ENCODE measurements at places on chromosomes 13 and 19.

DNA sequence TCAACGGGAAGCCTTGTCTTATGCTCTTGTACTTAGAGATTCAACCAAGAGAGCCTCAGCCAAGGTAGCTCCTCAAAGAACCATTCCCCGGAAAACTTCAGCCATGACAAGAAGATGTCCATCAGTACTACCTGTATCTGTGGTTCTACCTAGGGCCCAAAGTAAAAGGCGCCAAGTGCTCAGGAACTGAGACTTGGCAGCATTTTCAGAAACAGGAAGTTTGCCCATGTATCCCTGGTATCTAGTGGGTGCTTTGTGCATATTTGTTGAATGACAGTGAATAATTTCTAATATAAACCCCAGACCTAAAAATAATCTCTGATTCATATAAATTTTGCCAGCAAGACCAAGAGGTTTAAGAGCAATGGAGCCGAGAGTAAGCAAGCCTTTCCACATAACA, 7.2 kb downstream of the FAM216B start:
- no peak for DNase-seq

GRCh38 chr13:51396352-51396751, 56.5 kb downstream of the INTS6 start:
- no peak for DNase-seq

DNA sequence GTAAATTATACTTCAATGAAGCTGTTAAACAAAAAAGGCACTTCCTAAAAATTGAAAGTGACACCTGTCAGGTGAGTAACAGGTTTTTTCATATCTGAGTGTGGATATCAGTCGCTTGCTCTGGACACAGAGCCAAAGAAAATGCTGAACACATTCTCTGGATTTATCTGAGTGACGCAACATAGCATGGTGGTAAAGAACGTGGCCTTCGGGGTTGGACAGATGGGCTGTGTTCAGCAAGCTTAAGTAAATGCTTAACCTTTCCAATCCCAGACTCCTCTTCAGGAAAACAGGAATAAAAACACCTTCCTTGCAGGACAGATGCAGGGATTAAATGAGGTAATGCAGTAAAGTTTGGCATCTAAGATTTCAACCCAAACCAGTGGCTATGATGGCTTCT, 132.0 kb downstream of the FOXO1 start:
- no peak for DNase-seq

- peak; percentile 46 for DNase-seq
These were observed 590 bp upstream of the LGI4 start for GRCh38 chr19:35135389-35135909.

GRCh38 chr13:112204346-112205327, 137.7 kb downstream of the SOX1 start:
- no peak for DNase-seq

GRCh38 chr13:98738213-98738612, 14.3 kb downstream of the SLC15A1 start:
- DNase-seq, result no peak

- DNase-seq, result peak; percentile 81
These were observed 112.7 kb downstream of the OLFM4 start for GRCh38 chr13:53141336-53141735.

DNA sequence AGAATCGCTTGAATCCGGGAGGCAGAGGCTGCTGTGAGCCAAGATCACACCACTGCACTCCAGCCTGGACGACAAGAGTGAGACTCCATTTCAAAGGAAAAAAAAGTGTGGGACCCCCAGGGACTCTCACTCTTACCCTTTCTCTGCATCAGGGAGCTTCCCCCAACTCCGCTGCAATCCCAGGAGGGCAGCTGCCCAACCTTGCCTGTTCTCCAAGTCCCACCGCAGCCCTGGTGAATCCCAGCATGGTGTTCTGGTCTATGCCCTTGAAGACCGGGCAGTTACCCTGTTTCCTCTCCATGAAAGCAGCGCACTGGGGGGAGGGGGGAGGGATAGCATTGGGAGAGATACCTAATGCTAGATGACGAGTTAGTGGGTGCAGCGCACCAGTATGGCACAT, 35.7 kb upstream of the DPRX start:
- DNase-seq, result no peak

- no peak for DNase-seq
These were observed 179.4 kb upstream of the TMTC4 start for GRCh38 chr13:100854006-100854405.

DNA sequence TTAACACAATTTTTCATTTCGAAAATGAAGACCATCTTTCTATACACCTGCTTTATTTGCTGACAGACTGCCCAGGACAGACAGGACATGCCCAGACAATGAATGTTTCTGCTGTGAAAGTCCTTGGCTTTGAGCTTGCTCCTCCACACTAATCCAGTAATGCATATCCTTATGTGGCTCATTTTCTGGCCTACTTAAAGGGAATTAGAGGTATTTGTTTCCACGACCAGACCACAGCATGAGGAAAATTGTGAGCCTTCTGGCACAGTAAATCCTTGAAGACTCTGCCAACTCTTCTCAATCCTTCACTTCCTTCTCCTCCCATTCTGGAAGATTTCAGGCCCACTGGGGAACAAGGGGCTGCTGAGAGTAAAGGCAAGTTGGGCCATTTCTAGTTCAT, 25.7 kb downstream of the CCDC70 start:
- no peak for DNase-seq

DNA sequence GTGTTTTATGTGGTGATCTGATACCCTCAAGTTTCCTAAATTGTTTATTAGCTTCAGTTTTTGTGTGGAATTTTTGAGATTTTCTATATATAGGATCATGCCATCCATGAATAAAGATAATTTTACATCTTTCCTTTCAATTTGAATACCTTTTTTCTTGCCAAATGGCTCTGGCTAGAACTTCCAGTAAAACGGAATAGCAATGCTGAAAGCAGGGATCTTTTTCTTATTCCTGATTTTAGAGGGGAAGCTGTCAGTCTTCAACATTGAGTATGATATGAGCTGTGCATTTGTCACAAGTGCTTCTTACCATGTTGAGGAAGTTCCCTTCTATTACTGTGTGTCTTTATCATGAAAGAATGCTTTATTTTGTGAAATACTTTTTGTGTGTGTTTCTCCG, 618.8 kb downstream of the FGF9 start:
- no peak for DNase-seq

GRCh38 chr13:113519556-113519955, 29.0 kb upstream of the DCUN1D2 start:
- DNase-seq, result no peak

GRCh38 chr13:100984085-100984705, 309.6 kb upstream of the TMTC4 start:
- DNase-seq, result peak; percentile 5

DNA sequence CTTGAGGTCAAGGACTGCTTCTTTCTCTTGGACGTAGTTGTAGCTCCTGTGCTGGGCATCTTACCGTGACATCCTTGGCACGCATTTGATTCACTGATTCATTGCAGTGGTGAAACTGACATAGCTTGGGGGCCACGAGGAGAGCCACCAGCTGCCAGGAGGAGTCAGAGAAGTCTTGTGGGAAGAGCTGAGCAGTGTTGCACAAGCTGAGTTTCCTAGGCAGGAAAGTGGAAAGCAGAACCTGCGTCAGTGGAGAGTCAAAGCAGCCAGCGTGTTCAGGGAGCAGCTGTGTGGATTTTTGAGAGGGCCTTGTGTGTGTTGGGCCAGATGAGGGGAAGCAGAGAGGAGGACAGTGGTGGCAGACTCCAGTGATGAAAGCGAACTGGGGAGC, 5.3 kb upstream of the GPR183 start:
- DNase-seq, result no peak

GRCh38 chr13:105573136-105573535, 962.3 kb downstream of the EFNB2 start:
- no peak for DNase-seq

DNA sequence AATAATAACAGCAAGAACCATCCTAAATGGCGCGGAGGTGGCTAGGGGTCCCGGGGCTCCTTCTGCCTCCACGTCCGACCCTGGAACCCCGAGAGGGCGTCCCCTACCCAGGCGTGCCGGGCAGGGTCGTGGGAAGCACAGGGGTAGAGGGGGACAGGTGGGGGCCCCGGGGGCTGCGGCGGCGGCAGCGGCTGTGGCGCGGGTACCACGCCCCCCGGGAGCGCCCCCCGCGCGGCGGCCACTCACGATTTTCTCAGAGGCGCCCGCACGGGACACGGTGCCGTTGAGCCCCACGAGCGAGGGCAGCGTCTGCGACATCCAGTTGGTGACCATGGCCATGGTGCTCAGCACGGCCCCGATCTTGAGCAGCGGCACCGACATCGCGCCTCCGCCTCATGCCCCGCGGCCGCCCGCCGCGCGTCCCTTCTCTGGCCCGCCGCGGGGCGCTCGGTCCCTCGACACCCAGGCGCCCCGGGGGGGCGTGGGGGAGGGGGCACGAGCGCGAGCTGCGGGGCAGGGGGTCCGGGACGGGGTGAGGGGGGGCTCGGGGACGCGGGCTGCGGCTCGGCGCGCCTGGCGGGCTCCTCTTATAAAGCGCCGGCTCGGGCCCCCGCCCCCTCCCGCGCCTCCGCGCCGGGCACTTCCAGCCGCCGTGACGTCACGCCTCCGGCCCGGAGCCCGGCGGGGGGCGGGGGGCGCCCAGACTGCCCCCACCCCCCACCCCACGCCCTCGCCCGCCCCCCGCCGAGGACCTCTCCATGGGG, 22.9 kb downstream of the OLFM2 start:
- DNase-seq, result peak; percentile 27

GRCh38 chr19:7159105-7159933, 89.8 kb downstream of the ZNF557 start:
- DNase-seq, result no peak

DNA sequence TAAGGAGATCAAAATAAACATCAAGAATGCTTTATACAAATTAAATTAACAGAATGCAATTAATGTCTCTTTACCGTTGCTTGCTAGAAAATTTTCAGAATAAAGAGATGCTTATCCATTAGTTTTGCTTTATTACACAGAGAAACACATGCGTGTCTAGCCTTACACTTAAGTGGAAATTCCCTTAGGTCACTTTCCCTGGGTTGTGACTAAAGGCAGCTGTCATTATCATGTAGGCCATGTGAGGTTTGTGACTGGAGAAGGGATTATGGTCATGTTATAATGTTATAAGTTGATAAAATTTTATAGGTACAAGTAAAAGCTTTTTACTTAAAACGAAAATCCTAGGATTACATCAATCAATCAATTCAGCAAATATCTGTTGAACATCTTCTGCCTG, 121.0 kb downstream of the KCNRG start:
- DNase-seq, result no peak

GRCh38 chr13:113034451-113035212, 65.6 kb downstream of the MCF2L start:
- no peak for DNase-seq

GRCh38 chr13:74288361-74288911, 154.2 kb upstream of the KLF12 start:
- DNase-seq, result no peak

DNA sequence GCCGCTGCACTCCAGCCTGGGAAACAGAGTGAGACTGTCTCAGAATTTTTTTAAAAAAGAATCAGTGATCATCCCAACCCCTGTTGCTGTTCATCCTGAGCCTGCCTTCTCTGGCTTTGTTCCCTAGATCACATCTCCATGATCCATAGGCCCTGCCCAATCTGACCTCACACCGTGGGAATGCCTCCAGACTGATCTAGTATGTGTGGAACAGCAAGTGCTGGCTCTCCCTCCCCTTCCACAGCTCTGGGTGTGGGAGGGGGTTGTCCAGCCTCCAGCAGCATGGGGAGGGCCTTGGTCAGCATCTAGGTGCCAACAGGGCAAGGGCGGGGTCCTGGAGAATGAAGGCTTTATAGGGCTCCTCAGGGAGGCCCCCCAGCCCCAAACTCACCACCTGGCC, at the start of gene KLK2:
Gene KLK2 (plus strand): TSS at position 384 of the 400 bp plus-strand sequence. CDS start 35 bp downstream, outside the sequence.
- no peak for DNase-seq

DNA sequence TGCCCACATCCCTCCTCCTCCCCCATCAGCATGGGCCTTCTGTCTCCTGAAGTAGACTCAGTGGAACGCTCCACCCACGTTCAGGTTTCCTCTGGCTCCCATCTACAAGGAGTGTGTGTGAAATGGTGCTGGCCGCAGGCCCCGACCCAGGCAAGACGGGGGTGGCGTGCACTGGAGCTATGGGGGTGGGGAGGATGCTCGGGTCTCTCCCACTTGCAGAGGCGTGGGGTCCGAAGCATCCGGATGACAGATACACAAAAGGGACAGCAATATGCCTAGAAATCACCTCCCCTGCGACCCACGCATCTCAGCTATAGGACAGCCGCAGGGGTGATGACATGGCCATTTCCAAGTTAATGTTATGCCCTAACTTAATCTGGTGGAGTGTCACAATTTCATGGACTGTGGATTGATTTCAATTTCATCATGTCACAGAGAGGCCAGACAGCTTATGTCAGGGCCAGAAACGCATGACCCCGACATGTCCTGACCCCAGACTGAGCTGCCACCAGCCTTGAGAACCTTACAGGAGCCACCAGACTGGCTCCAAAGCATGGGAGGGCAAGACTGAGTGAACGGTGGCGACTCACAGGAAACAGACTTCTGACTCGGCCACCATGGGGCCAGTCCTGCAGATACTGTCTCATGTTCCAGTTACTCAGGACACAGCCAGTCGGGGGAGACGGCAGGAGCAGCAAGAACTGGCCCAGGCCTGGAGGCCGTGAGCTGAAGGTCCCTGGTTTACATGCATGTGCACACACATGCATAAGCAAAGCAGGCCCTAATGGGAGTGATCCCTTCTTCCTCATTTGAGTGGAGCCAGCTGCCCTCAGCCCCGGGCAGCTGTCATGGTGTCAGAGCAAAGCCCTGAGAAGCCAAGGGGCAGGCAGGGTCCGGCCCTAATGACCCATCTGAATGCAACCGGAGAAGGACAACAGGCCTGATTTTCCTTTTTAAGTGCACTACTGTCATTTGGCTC, 82.2 kb downstream of the SLC7A1 start:
- DNase-seq, result no peak

GRCh38 chr19:16945364-16945714, 56.5 kb downstream of the F2RL3 start:
- no peak for DNase-seq

GRCh38 chr19:2235381-2236063, 607 bp downstream of the PLEKHJ1 start:
- DNase-seq, result peak; percentile 48

DNA sequence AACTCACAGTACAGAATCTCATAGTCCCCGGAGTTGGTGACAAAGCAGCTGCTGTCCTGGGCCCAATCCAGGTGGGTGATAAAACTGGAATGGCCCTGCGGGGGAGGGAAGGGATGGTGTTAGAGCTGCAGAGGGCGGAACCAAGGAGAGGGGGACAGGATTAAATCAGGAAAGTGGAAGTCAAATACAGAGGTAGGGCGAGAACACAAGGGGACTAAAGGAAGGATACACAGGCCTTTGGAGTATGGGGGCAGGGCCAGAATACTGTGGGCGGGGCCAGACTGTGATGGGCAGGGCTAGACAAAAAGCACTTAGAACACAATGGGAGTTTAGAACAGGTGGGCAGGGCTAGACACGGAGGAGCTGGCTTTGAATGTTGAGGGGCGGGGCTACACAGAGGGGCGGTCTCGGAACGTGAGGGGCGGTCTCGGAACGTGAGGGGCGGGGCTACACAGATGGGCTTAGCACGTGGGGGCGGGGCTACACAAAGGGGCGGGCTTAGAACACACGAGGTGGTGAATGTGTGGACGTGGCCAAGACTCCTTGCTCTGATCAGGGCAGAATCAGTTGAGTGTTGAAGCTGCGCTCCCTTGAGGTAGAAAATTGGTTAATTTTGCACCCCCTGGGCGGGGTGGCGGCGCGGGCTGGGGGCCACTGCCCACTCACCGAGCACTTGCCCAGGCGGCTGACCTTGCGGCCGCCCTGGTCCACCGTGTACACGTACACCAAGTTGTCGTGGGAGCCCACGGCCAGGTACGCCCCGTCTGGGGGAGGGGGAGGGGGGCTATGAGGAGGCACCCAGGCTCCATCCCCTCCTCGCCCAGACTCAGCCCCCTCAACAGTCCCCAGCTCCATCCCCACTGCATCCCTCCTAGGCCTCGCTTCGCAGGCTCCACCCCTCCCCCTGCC, 14.0 kb upstream of the GPR4 start:
- peak; percentile 85 for DNase-seq

Data from NCI-H2171 (cell line).